ENCODE measurements at places on chromosomes 6 and 20.

GRCh38 chr6:20927130-20927860, 393.0 kb downstream of the CDKAL1 start:
- no peak for DNase-seq

DNA sequence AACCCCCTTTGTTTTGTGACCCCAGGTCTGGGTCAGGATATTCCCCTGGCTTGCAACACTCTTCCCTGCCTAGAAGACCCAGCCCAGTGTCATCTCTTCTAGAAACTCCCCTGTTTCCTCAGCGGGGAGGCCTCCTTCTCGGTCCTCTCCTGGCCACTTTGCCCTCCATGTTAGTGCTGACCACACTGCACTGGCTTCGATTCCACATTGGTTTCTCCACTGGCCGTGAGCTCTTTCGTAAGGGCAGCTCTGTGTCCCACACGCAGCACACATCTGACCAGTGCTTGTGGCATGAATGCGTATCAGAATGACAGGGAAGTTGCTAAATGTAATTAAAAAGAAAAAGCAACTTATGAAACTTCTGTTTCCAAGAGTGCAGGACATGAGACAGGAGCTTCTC, 49.4 kb upstream of the FNDC1 start:
- DNase-seq, result no peak

GRCh38 chr6:132199343-132199742, 201.9 kb downstream of the MOXD1 start:
- no peak for DNase-seq

- no peak for DNase-seq
Measured at GRCh38 chr6:18551228-18551627, 164.1 kb downstream of the RNF144B start.

DNA sequence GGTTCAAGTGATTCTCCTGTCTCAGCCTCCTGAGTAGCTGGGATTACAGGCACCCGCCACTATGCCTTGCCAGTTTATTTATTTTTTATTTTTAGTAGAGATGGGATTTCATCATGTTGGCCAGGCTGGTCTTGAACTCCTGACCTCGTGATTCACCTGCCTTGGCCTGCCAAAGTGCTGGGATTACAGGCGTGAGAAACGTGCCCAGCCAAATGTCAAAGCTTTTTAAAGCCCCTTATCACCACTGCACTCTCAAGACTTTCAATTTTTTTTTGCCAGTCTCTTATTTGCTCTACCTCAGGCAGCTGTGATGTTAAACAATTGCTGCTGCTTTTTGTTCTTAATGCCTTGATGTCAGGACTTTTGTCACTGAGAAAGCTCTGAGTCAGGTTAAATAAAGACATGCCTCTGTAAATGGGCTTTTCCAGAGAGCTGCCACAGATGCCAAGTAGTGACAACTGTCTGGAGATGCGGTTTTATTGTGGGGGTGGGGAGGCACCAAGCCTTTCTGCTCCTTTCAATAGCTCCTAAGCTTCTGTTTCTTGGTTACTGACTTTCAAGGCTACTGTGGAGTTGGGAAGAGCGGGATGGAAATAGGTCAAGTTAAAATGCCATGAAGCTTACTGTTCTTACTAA, 29.2 kb downstream of the RSPH3 start:
- no peak for DNase-seq

DNA sequence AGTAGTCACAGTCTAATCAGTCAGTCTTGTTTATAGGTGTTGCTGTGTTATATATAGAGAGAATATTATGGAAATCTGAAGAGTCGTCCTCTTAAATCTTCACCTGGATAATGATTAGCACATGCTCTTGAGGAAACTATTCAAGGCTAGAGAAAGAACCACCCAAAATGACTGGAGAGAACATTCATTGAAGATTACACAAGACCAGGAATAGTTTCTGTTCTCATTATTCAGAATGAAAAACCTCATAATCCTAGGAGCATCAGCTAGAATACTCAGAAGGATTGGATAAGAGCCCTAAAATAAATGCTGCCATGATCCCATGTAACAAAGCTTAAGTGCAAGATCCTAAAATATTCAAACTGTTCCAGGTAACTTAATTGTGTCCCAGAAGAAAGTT, 278.2 kb upstream of the PREP start:
- DNase-seq, result no peak
